Hypothalamus (tissue), 51 donors: ENCODE measurements at places on chromosomes 5 and 9.
A peak's percentile ranks its signal among the peaks of the same experiment; 100 is the strongest.

GRCh38 chr5:37875051-37875787, 35.4 kb upstream of the GDNF start:
- no peak for DNase-seq

DNA sequence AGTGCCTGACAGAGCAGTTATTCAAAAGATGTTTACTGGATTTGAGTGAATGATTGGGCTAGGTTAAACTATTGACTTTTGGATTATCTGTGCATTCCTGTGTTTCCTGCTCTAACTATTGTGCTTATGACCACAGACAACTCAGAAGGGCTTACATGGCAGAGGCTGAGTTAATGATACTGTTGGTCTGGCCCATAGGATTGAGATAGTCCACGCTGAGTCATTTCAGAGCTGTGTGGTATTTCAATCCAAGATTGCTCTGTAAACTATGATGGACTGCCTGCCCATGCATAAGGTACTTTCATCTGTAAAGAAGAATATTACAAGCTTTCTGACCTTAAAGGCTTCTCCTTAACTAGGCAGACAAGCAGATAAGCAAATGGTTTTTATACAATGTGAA, 49.1 kb upstream of the SLIT3 start:
- DNase-seq, result no peak

GRCh38 chr5:14868771-14869170, 2.8 kb downstream of the ANKH start:
- no peak for DNase-seq

DNA sequence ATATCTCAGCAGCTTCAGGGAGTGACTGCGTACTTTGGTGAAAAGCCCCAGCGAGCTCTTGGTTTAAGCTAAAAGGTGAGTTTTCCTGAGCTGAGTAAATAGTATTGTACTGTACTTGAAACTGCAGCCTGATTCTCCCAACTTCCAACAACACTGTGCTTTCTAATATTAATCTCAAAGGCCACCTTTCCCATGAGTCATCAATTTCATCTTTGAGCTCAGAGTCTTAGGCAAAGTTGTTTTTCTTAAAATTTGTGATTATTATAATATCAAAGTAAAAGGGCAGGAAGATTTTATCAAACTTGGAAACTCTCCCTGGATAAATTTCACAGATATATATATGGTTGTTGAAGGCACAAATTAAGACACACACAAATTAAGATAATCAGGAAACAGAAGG, 51.0 kb downstream of the TRPC7 start:
- DNase-seq, result no peak

DNA sequence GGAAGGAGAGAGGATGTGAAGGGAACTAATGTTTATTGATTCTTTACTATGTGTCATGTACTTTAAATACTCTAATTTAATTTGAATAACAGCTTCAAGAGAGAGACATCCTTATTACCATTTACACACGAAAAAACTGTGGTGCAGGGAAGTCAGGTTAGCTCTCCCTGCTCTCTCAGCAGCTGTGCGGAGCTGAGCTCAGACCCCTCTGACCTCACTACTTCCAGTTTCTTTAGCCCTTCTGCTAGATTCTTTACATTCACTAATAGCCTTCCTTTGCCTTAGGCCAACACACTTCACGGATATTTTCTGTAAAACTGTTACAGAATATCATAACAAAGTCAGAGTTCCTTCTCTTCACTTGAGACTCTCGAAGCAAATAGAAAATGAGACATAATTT, 131.3 kb upstream of the ARRDC3 start:
- no peak for DNase-seq

- peak; percentile 79 for DNase-seq
Measured at GRCh38 chr5:1552521-1553255, 28.9 kb upstream of the LPCAT1 start.

DNA sequence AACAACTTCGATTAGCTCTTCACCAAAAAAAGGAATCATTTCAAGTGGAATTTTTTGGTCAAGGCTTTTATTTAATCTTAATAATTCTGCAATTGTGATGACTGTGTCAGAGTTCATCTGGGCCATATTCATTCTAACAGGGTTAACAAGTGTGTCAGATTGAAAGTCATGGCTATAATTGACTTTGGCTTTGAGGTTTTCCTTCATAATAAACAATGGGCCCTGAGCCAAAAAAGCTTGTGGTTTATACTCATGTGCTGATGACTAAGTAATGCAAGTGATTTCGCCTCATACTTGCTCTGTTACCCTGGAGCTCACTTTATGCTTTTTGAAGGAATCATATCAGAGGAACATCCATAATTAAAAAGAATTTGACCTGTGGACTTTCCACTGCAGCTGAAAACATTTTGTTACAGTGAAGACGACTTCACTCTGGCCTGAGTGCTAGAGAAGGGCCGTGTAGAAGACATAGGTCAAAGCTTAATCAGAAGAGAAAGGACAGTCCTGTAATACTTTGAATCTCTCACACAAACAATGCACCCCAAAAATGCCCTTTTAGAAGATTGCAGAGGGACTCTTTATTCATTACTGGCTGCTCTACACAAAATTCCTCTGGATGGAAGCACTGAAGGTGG, 101.7 kb downstream of the GDNF start:
- no peak for DNase-seq

GRCh38 chr5:167264348-167264747, 1027.1 kb upstream of the WWC1 start:
- DNase-seq, result no peak

GRCh38 chr5:31096238-31096865, 97.1 kb upstream of the CDH6 start:
- no peak for DNase-seq

GRCh38 chr9:109708451-109708945, 71.5 kb upstream of the PALM2AKAP2 start:
- no peak for DNase-seq

GRCh38 chr9:27599870-27600238, 26.6 kb upstream of the C9orf72 start:
- DNase-seq, result no peak

DNA sequence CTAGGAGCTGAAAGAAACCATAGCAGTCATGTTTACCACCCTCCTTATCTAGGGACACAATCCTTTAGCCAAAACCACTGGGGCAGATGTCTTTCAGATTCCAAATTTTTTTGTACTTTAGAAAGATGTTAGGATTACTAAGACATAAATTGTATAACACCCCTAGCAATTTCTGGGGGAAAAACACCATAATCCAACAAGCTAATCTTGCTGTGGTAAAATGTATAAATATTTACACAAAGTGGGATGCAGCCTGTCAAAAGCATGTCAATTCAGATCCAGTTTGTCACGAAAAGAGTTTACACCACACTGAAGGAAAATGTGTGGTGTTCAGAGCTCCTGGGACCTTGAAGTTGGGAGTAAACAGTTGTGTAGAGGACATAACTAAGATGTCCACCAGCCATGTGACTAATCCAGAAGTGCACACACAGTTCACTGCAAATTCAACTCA, 274.3 kb downstream of the ADAMTSL1 start:
- DNase-seq, result no peak

DNA sequence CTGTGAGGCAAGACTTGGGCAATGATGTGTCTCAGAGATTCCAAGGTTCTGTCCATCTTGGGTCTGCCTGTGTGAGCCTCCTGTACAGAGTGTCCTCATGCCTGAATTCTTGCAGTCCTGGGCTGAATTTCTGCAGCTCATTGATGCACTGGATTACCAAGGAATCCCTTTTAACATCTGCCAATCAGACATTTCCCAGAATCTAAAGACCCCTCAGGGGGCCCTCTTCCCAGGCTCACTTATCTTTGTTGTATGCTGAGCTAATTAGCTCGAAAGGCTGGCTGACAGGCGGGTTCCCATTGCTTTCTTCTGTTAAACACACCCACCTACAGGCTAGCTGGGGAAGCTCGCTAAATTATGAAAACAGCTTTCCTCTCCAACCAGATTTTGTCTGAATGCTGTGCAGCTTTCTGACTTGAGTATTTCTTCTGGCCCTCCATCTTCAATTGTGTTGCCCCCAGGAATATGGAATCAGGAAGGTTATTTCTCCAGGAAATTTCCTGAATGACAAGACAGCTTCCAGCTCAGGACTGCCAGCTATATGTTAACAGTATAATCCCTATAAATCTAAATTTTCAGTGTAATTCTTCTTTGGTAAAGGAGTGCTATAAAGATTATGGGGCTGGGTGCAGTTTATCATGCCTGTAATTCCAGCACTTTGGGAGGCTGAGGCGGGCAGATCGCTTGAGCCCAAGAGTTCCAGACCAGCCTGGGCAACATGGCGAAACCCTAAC, at the start of gene LIX1:
Gene LIX1 (minus strand): TSS at position 91 of the 734 bp plus-strand sequence. CDS start 35 bp downstream, at position 56.
- peak; percentile 20 for DNase-seq

DNA sequence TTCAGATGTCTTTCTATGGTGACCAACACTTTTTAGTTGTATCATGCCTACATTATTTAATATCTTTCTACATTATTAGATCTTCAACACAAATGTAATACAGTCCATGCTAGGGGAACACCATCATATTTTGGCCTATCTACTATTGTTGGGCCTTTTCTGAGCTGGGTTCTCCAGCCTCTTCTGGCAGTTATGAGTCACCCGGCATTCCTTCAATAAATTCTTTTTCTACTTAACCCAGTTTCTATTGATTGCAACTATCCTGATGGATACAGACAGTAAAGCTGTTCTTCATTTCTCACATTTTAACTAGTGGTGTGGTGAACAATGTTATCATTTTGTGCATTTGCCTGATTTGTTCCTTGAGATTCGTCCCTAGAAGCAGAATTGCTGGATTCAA, 529.3 kb downstream of the BNC2 start:
- DNase-seq, result no peak

DNA sequence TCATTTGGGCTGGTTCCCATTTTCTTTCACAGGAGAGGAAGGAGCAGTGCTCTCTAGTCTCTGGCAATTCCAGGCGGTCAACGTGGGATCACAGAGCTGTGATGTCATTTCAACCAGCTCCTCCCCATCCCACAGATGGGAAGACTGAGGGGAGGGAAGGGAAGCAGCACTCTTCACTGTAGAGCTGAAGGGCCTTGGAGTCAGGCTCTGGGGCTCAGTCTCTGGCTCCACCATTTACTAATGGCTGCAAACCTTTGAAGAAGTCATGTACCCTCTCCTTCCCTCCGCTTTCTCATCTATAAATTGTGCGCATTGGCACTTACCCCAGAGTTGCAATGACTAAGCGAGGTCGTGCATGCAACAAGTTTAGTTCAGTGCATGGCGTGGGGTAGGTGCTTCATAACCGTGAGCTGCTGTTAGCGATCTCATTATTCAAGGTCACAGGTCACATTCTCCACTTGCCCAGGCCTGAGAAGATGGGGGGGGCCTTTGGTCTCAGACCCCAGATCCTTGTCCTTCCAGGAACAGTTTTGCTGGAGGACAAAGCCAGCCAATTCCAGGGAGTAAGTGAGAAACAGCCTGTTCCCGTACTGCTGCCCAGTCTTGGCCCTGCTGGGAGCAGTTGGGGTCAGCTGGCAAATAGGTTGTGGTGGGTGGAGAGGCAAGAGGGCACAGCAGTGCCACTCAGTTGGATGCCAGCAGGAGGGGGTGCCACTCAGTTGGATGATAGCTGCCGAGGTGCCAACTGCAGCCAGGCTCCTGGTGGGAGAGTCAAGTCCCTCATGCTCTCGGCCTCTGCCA, 136.7 kb downstream of the RGS3 start:
- no peak for DNase-seq

DNA sequence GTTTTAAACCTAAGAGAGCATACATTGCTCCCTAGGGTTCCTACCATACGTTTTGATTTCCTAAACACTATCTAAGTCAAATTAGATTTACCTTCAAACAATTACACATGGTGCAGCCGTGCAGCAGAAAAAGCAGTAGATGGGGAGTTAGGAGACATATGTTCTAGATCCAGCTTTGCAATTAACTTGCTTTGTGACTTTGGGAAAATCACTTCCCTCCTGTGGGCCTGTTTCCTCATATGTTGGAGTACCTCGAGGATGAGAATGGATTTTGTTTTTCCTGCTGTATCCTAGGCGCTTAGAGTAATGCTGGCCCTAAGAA, 711 bp downstream of the MRPL50 start:
- no peak for DNase-seq

DNA sequence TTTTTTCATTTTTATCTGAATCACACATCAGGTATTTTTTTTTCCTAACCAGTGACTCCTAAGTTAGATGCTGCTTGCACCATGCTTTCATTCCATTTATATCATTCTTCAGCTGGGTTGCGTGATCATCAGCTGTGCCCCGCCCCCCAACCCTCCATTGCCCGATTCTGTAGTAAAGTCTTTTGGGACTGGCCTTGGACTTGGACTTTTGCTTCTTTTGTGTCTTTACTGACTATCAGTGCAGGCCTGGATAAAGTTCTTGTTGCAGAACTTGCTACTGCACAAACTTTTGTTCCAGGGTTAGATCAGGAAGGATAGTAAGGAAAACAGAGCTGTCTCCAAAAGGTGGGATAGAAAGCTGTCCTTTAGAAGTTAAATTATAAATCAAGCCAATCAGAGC, 38.5 kb downstream of the SLC22A5 start:
- DNase-seq, result no peak

GRCh38 chr5:157858527-157859226, at the start of gene CLINT1:
TSS of gene CLINT1 (minus strand) at chr5:157859145. CDS start at chr5:157858970, 175 bp downstream.
- peak; percentile 92 for DNase-seq

GRCh38 chr9:77926371-77926878, 105.2 kb downstream of the GNAQ start:
- DNase-seq, result no peak

DNA sequence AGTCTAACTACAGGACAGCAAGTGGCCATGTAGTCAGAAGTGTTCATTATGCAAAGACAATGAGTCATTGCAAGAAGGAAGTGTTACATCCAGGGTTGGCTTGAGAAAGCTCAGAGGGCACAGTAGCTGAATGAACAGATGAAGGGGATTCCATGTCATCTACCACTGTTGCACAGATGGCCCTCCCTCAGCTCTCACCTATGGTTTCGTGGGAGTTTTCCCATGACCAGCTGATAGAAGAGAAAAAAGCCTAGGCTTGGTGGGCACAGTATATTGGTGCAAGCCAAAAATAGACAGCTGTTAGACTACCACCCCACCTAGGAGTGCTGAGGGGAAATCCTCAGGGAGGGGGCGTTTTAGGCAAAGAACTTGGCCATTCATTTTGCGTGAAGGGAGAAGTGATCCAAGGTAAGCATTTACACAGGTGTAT, 217.0 kb downstream of the DMRT2 start:
- no peak for DNase-seq

DNA sequence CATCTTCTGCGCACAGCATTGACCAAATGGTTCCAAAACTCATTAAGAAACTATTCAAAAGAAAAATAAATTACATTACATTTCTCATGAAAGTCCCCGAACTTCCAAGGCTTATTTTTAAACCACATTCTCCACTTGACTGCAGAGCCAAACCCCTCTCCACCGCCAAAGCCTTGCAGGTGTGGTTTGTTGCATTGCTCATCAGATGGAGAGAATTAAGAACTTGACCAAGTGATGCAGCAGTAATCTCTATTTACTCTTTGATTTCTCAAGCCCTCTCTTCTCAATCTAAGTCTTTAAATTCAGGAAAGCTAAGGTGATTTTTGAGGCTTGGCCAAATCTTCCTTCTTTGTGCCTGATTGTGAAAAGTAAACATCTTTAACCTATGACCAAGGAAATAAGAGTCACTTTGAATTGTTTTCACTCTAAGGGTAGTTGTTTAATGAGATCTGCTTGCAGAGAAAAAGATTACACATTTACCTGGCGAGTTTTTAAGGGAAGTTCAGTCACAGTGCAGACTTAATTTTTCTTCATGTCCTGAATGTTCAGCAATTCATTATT, 290.5 kb upstream of the ITGA1 start:
- no peak for DNase-seq

- DNase-seq, result no peak
Measured at GRCh38 chr9:93094658-93095204, 1.3 kb upstream of the CARD19 start.

GRCh38 chr9:78407636-78408312, 110.8 kb downstream of the PSAT1 start:
- no peak for DNase-seq

- DNase-seq, result no peak
Measured at GRCh38 chr5:40844565-40844964, 3.4 kb downstream of the CARD6 start.

GRCh38 chr5:15506146-15506545, 6.2 kb downstream of the FBXL7 start:
- DNase-seq, result no peak
